Keratinocyte (primary cell): ENCODE measurements at places on chromosomes 4 and X.

- DNase-seq, result no peak
Observed at GRCh38 chrX:134622056-134622812, 36.0 kb downstream of the PLAC1 start.

DNA sequence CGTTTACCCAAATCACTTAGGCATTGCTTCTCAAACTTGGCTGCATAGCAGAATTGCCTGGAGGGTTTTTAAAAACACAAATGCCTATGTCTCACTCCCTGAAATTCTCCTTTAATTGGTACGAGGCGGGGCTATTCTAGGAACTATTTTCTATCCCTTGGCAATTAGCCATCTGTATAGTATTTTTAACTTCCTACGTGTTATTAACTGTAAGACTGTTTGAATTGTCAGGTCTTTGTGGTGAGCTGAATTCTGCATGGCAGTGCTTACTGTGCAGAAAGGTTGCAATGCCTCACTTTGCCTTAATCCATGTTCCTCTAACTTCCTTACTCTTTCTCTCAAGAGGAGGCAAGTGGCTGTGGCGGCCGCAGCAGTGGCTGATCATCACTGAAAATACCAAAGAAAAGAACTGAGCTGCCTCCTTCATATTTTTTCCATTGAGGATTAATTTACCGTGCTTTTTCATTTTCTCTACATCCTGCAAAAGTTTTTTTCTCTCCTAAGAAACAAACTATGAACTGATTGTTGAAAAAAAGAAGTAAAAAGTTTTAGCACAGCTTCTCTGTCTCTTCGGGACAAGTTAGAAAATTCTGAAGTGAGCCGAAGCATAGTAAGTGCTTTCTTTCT, at the start of gene SHROOM3:
Gene SHROOM3, plus strand, starts transcription at position 329 of the 627 bp plus-strand sequence. CDS start 824 bp downstream, outside the sequence.
- DNase-seq, result peak; percentile 21

DNA sequence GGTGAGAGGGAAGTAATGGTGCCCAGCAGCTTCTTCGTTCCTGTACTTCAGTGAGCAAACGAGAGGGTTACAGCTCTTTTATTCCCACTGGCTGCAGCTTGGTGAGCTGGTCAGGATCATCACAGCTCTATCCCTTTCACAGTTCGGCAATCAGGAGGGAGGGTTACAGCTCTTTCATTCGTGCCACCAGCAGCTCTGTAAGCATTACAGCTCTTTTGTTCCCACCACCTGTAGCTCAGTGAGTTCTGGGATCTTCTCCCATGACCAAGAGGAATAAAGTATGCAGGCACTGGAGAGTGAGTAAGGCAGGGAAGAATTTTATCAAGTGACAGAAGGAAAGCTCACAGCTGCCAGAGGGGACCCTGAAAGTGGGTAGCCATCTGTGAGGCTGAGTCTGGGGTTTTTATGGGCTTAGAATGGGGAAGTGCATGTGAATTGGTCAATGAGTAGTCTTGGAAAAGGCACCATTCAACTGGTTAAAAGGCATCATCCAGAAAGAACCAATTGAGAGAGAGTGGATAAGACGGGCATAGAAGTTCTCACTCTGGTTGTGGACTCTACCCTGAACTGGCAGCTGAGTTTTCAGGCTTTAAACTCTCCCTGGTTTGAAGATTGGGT, 123.7 kb downstream of the COX18 start:
- DNase-seq, result no peak

DNA sequence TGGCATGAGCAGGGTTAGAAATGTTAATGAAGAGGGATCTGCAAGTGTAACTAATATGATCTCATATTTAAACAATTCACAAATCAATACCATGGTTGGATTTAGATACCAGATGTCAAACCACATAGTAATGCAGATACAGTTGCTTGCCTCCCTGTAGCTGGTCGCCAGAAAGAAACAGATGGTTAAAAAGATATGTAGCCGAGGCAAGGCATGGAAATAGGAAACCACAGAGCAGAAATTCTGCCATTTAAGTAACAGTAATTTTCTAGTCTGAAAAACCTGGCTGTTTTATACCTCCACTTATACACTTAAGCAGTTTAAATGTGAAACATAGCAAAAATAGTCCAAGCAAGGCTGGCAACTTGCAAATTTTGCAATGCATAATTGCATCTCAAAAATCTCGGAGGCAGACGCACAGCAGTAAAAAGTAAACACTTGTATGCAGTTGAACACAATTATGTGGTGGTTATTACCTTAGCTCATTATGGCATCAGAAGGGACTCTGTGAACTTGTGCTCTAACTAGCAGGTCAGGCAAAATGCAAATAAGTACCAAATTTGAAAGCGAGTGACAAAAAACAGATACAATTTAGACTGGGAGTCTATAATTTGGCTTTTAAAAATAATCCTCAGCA, 126.8 kb downstream of the NAA11 start:
- DNase-seq, result no peak

DNA sequence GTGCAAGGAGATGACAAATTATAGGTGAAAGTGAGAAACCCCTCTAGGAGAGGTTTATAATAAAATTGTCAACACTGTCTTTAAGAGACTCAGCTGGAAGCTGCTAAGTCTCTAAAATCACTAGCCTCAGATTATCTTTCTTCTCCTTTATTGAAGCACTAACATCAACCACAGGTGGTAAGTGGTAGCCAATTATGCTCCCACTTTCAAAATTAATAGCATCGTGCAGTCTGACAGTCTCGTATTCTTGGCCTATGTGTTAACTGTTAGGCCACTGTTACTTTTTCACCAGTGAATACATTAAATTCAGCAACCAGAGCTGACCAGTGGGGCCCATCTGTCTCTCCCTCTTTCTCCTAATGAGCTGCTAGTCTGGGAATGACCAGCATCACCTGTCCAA, 674.1 kb downstream of the RAPGEF2 start:
- no peak for DNase-seq

DNA sequence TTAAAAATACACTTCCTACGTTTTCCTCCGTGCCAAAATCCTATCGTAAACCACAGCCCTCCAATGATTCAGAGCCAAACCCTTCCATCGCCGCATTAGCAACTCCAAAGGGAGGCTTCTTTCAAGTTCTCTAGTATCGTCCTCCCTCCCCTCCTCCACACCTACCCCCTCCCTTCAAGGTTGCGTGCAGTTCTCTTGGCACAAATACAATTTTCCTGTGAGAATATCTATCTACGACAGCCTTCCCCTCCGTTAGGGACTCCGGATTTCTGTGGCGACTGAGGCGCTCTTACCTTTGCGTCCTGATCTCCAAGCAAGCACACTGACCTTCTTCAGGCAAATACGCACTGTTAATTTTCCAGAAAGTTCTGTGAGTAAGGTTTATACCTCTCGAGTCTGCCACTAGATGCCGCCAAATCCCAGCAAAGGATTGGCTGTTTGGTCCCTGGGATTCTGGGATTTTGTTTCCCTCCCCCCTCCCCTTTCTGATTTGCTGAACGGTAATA, 1.2 kb upstream of the MORF4L2 start:
- DNase-seq, result no peak

GRCh38 chr4:147122685-147123084, 177.0 kb upstream of the TTC29 start:
- DNase-seq, result no peak

DNA sequence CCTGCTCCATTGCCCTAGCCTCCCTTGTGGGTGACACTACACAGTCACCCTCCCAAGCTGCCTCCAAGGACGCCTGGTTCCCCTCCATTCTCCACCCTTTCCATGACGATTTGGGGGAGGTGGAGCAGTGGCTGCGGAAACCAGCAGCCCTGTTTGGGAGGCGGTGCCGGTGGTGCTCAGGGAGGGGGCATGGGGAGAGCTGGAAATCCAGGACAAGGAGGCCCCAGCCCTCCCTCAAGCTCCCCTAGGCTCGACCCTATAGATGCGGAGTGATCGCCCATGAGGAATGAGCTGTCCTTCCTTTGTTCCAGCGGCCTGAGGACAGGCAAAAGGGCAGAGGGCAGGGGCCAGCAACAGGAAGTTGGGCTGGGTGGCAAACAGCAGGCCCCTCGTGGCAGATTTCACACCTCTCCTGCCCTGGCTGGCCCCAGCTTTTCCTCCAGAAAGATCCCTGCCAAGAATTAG, 3.6 kb upstream of the RENBP start:
- no peak for DNase-seq

DNA sequence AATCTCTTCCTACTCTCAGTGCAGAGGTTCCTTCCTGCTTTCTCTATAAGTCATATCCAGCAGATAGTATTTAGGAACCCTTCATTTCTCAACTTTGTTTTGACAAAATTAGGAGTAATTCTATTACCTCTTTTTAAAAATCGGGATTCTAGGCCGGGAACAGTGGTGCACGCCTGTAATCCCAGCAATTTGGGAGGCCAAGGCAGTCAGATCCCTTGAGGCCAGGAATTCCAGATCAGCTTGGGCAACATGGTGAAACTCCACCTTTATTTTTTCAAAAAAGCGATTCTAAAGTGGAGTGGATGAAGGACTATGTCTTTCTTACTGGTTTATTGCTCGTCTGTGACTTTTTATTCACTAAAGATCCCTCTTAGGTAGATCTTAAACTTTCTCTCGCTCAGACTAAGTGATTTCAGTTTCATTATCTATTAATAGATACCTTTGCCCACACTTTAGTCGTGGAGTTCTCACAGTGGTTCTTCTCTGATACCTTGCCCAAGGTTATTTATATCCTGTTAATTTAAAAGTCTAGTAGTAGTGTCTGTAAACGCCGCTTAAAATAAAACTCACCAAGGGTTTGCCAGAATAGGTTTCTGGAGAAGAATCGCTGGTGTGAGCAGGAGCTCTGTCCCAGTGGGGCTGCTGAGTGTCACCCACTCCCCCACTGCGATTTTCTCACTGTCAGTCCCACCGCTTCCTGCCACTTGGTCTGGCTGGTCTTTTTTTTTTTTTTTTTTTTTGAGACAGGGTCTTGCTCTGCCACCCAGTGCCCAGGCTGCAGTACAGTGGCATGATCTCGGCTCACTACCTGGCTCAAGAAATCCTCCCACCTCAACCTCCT, 27.0 kb upstream of the TMEM131L start:
- no peak for DNase-seq

- no peak for DNase-seq
Observed at GRCh38 chrX:38656350-38656915, 95.1 kb downstream of the TSPAN7 start.

DNA sequence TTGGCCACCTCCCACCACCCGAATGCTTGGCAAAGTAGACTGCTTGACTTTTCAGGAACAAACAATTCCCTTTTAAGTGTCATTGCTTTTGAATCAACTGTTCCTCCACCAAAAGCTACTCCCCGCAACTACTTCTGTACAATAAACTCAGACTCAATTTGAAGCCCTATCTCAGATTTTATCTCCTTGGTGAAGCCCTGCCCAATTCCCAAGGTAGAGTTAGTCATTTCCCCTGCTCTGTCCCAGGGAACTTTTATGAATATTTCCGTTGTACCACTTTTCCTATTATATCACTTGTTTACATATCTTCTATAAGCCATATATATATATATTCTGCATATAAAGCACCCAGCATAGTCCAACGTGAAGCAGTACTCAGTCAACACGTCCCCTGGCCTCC, 102.8 kb downstream of the C4orf51 start:
- DNase-seq, result no peak

GRCh38 chr4:71290074-71290473, 48.7 kb upstream of the SLC4A4 start:
- no peak for DNase-seq

DNA sequence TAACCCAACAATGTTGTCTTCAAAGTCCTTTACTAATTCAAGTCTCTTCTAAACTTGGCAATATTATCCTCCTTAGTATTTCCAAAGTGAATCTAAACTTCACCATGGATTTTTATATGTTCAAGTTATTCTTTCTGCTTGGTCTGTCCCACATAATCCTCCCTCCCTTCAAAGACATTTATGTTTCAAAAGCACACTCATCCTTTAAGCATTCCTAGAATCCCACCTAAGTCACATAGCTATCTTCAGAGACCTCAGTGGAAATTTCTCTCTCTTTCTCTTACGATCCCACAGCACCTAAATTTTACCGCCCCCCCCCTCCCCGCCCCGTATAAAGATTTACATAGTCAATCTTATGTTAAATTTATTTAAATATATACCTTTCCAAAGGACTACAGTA, 314.9 kb upstream of the GRIA3 start:
- no peak for DNase-seq

- no peak for DNase-seq
Observed at GRCh38 chrX:78673246-78673645, 14.1 kb upstream of the RTL3 start.

DNA sequence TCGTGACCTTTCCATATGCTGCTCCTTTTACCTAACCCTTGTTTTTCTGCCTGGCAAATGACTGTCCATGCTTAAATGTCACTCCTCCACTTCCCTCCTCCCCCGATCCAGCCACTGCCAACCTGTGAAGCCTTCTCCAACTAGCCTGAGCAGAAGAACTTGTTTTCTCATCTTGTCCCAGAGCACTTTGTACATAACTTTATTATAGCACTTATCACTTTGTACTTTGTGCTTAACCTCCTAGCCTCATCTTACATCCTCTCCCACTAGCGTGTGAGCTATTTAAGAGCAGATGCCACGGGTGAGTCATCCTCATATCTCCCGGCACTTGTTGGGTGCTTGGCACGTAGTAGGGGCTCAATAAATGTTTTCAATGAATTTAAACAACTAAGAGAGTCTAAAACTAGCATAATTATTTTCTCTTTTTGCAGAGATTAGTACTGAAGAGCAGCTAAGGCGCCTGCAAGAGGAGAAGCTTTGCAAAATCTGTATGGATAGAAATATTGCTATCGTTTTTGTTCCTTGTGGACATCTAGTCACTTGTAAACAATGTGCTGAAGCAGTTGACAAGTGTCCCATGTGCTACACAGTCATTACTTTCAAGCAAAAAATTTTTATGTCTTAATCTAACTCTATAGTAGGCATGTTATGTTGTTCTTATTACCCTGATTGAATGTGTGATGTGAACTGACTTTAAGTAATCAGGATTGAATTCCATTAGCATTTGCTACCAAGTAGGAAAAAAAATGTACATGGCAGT, 46.9 kb downstream of the XIAP start:
- no peak for DNase-seq

DNA sequence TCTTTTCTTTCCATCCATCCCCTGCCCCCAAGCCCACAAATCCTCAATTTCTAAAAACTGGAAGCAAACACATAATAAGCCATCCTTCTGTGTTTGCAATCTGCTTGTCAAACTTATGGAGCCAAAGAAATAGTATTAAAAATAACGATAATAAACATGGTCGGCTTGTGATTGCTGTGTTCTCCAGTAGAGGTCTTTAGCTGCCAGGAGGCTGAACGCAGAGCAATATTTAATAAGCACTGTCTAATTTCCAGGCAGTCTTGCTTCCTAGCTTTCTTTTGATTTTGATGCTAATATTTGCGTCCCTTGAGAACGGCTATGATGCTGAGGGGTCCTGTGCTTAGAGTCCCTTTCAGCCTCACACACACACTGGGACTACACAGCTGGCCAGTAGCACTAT, 3.2 kb upstream of the HELT start:
- DNase-seq, result no peak
